ENCODE measurements at places on chromosomes 7 and 10.

DNA sequence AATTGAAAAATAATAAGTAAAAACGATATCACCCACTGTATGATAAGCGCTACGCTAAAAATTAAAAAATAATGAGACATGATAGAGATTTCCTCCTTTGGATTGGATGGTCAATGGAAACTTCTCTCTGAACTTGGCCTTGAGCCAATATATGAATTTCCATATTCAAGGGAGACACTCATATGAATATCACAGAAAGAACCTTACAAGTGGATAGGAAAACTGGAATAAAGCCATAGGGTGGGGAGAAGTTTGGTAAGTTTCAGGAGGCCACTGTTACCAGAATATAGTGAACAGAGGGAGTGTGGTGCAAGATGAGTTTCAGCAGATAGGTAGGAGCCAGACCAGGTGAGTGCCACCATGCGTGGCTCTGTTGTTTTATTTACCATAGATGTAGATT is 147.2 kb downstream of the SEM1 start:
- DNase-seq: no peak

GRCh38 chr10:132602614-132603013 is 65.0 kb downstream of the INPP5A start:
- no peak for DNase-seq

- no peak for DNase-seq
These were observed 38.4 kb upstream of the ABCB4 start for GRCh38 chr7:87513735-87514335.

- DNase-seq: no peak
These were observed 114.0 kb upstream of the HGF start for GRCh38 chr7:81883801-81884393.

DNA sequence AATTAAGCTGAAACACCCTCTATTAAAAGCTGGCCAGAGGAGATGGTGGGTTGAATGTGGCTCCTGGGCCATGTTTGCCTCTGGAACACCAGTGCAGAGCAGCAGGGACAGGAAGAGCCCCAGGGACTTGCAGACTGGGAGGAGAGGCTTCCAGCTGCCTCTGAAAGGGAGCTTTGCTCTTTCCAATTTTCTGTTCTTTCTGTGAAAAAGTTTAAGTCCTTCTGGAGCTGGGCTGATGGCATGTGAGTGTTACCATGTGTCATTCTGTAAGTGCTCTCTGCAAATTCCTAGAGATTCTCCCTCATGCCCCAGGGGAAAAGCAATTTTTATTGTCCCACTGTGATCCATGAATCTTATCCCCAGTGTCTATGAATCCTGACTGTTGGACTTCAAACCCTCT is 112.8 kb upstream of the LANCL2 start:
- no peak for DNase-seq

- no peak for DNase-seq
These were observed 128.4 kb downstream of the SFMBT2 start for GRCh38 chr10:7282457-7282856.

- DNase-seq: peak; percentile 58
These were observed 86.6 kb upstream of the LEP start for GRCh38 chr7:128154504-128154903.

GRCh38 chr10:8041992-8042720 is 12.3 kb upstream of the GATA3 start:
- no peak for DNase-seq

DNA sequence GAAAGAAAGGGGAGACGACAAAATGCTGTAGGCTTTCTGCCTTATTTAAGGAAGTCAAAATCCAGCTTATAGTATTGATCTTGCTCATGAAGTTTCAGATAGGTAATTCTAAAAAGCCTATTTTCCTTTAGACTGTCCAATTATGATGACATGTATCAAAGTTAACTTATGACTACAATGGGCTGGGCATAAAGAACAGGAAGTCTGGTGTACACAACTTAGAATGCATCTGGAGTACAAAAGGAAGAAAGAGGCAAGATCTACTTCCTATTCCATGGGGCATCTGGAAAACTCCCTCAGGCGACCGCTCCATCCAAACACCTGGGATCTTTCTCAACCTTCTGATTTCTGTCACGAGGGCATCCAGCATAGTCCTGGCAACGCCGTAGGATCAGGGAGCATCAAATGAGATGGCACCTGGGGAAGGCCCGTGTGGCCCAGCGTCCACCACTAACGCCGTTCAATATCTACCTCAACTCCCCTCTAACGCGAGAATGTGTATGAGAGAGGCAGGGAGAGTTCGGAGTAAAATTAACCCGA is 512 bp downstream of the FAM24B start:
- peak; percentile 23 for DNase-seq

DNA sequence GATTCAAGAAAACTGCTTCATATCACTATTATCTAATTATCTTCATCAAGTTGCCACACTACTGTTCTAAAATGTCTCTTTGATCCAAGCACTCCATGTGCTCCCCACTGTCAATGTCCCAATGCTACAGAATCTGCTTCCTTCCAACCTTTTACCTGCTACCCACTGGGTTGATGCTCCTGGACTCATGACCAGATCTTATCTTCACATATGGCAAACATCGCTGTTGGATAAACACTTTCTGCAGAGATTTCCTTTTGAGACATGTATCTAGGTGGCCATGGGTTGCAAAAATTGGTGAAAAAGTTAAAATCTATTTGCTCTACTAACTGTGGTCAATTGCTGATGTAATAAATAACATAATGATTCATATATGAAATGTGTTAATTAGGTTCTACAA is 24.5 kb upstream of the SEMA3C start:
- DNase-seq: no peak

DNA sequence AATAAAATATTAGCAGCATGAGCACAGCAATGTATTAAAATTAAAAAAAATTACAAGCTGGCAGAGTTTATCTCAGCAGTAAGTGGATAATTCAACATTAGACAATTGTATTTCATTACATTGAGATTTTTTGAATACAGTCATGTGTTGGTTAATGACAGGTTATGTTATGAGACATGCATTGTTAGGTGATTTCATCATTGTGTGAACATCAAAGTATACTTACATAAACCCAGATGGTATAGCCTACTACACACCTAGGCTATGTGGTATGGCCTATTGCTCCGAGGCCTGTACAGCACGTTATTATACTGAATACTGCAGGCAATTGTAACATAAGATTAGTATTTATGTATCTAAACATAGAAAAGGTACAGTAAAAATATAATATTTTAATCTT is 29.7 kb downstream of the CCDC6 start:
- DNase-seq: no peak

DNA sequence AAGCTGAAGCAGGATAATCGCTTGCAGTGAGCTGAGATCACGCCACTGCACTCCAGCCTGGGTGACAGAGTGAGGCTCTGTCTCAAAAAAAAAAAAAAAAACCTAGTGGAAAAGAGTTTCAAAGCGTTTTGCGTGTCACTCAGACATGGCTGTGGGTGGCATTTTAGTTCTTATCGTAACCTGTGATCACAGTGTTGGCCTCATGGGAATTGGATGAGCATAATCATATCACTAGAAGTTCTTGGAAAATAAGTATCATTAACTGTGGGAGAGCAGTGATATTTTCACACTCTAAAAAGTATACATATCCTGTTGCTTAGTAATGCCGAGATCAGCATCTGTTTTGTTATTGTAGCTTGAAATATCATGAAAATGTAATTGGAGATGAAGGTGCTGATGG is 92.6 kb downstream of the CREM start:
- no peak for DNase-seq

DNA sequence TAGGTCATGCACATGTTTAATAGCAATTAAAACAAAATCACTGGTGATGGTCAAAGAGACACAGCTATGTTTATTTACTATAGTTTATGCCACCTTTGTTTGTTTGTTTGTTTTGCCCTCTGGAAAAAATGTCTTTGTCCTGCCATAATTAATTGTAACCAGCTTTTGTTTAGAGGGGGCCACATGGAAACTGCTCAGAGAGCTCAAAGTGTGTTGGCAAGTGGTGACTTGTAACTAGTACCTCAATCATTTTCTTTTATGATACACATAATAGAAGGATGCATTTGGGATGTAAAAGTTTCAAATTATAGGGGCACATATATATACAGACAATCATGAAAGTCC is 40.2 kb downstream of the GRK5 start:
- no peak for DNase-seq

GRCh38 chr10:130627346-130628045 is 491.3 kb downstream of the GLRX3 start:
- DNase-seq: no peak

DNA sequence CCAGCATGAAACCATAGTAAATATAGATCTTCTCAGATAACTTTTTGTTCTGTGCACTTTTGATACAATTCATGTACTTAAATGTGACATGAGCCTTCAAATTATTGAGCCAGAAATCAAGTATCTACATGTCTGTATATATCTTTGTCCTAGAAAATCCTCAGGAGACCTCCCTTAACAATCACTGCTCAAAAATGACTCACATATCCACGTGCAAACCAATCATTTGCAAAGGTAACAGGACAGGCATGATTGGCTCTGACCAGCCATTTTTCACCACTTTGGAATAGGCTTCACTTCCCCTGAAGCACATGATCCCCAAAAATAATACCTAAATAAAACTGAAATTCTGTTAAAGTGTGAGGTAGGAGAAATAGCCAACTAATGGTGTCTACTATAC is 902.5 kb downstream of the PCDH15 start:
- no peak for DNase-seq

GRCh38 chr7:46534664-46535588 is 613.9 kb upstream of the IGFBP3 start:
- DNase-seq: no peak

DNA sequence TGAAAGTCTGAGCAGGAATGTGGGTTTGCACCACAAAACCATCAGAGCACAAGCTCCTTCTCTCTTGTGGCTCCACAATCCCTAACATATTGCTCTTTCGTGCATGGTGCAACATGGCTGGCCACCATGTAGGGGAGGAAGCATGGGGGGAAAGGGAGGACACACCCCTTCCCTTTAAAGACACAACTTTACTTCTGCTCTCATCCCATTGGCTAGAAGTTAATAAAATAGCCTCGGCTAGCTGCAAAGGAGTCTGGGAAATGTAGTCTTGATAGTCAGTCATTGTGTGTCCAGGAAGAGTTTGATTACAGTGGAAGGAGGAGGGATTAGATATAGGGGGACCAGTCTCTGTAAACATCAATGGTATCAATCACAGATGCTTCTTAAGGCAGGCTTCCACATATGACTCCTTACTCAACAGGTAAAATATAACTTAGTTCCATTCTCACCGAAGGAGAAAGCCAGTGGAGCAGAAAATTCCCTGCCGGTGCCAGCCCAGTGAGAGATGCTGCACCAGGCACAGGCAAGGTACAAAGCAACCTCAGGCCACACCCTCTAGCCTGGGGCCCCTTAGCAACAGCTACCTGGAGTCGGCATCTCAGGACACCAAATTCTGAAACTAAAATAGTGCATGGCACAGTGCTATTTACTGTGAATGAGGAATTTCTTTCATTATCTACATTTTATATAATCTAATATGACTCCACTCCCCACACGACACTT is 124.7 kb upstream of the CTBP2 start:
- no peak for DNase-seq

- no peak for DNase-seq
These were observed 237.4 kb upstream of the SEMA3D start for GRCh38 chr7:85424298-85424697.

DNA sequence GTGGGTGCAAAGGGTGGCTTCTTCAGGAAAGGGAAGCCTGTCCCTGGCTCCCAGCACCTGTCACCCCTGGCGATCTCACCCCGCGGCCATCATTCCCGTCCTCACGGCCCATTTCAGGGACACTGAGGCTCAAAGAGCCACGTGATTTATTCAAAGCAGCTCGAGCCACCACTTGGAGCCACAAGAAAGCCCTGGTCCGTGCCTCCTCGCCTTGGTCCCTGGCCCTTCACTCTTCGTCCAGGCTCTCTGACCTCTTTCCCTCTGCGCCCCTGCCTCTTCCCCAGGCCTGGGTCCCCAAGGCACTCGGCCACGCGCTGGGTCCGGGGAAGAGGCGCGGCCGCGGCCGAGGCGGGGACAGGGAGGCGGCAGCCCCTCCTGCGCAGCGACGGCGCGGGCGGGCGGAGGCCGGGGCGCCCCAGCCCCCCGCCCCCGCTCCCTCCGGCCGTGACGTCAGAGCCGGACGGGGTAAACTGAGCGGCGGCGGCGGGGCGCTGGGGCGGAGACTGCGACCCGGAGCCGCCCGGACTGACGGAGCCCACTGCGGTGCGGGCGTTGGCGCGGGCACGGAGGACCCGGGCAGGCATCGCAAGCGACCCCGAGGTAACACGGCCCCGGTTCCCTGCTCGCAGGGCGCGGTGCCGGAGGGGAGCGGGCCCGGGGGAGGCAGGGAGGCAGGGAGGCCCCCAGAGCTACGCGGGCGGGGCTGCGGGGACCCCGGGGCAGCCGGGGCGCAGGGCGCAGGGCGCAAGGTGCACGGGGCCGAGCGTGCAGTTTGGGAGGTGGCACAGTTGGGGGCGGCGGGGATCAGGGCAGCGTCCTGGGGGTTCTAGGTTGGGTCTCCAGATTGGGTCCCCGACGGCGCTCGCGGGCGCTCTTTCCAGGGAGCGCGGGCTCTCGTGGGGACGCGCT is at the start of gene SLC18A2:
Gene SLC18A2, plus strand, starts transcription at position 494 of the 909 bp plus-strand sequence. CDS start 580 bp downstream, outside the sequence.
- no peak for DNase-seq

- no peak for DNase-seq
These were observed 1.4 kb downstream of the BCCIP start for GRCh38 chr10:125824736-125825135.

- no peak for DNase-seq
These were observed 73.1 kb downstream of the PPP1R3C start for GRCh38 chr10:91559750-91560149.

- DNase-seq: peak; percentile 39
These were observed 39.8 kb upstream of the AKR1E2 start for GRCh38 chr10:4786043-4786839.

DNA sequence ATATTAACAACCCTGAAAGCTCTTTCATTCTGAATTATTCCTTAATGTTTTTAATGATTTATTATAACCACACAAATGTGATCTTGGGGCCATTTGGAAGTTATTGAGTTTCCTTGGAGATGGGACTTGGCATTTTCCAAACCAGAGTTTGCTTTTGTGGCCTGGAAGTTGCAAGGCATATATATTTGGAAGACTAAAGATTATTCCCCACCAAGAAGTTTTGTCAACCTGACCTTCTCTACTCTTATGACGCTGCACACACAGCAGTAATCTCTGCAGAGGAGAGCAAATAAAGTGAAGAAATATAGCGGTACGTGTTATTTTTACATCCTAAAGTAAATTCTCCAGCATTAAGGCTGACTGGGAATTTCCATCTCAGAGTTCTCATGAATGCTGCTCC is 397.0 kb downstream of the LRMDA start:
- DNase-seq: no peak

GRCh38 chr7:29953726-29954347 is 35.8 kb downstream of the SCRN1 start:
- DNase-seq: peak; percentile 50

DNA sequence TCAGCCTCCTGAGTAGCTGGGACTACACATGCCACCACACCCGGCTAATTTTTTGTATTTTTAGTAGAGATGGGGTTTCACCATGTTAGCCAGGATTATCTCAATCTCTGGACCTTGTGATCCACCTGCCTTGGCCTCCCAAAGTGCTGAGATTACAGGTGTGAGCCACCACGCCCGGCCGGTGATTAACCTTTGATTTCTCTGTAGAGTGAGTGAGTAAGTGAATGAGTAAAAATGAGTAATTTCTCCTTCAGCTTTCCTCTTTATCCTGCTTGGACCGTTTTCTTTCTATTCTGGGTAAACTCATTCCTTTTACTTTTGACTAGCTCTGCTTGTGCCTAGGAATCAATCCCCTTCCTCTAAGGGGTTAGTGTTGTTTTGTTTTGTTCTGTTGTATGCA is 36.8 kb downstream of the ST7 start:
- DNase-seq: no peak

GRCh38 chr10:3805791-3806461 is 20.9 kb upstream of the KLF6 start:
- peak; percentile 62 for DNase-seq

- DNase-seq: no peak
These were observed 192.1 kb downstream of the EBF3 start for GRCh38 chr10:129771991-129772431.
